Activated T-helper 1 cell treated with anti-CD3 and anti-CD28 coated beads, Interleukin-12 subunit alpha, Interleukin-12 subunit beta, Interleukin-2, Interleukin-4 antibody, amounts not matched to agents 30 ng/mL and 10 ng/mL and 1 ng/mL, durations not matched to agents 14 hours and 24 hours and 36 hours (primary cell): ENCODE measurements at places on chromosomes 6 and 20.

GRCh38 chr20:41701588-41702348, 83.6 kb upstream of the CHD6 start:
- H3K4me3 ChIP-seq = no peak overlapping the region
- no peaks in the 10 kb centered on the region for H3K36me3 ChIP-seq
- DNase-seq = no peak
- H3K27ac ChIP-seq = no peak overlapping the region
- peaks cover 2% of the 10 kb centered on the region for H3K27me3 ChIP-seq

GRCh38 chr6:142558786-142559185, 257.0 kb downstream of the ADGRG6 start:
- DNase-seq = no peak
- no peak overlapping the region for H3K27ac ChIP-seq
- H3K4me3 ChIP-seq = no peak overlapping the region
- H3K4me1 ChIP-seq = peaks cover 10% of the 10 kb centered on the region

DNA sequence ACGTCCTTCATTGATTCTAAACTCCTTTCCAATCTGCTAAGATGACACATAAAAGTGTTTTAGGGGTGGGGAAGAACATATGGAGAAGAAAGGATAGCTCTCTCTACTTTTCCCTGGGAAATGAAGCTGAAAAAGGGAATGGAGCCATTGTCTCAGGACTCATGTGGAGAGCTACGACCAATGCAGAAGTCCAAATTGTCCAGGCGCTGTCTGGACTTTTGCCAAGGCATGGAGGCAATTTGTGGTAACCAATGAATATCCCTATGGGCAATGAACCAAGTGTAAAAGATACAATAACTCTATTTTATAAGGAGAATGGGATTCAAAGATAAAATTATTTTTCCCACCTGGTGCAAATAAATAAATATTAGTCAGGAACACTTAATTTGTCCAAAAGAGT, 16.1 kb downstream of the FBXL4 start:
- no peak for DNase-seq
- H3K4me3 ChIP-seq = no peak overlapping the region

DNA sequence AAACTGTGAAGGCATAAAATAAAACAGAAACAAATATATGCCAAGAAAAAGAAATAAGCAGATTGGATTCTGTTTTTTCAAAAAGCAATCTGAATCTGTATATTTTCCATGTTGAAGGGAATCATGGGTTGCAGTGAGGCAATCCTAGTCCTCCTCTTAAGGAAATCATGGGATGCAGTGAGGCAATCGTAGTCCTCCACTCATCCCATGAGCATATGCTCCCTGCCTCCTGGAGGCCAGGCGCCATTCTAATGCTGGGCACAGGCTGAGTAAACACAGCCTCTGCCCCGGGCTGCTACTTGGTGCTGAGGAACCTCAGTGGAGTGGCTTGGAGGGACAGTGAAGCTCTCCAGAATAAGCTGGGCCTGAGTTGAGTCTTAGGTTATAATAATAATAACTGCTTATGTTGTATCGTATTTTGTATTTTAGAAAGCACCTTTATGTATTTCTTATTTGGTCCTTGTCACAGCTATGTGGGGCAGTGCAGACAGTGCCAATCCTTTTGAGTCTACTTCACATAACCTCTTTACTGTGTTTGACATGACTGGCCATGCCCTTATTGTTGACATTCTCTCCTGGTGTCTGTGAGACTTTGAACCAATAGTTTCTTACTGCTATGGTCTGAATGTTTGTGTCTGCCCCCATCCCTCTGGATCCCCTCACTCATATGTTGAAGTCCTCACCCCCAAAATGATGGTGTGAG, 56.6 kb upstream of the CITED2 start:
- H3K36me3 ChIP-seq = no peaks in the 10 kb centered on the region
- DNase-seq = no peak
- H3K27ac ChIP-seq = no peak overlapping the region
- no peak overlapping the region for H3K4me3 ChIP-seq
- no peaks in the 10 kb centered on the region for H3K4me1 ChIP-seq
- H3K27me3 ChIP-seq = peaks cover 14% of the 10 kb centered on the region

- H3K27me3 ChIP-seq = peaks cover 75% of the 10 kb centered on the region
- no peak overlapping the region for H3K27ac ChIP-seq
- DNase-seq = no peak
- peaks cover 7% of the 10 kb centered on the region for H3K4me1 ChIP-seq
These were observed 2.8 kb upstream of the CDH22 start for GRCh38 chr20:46311039-46311650.

- no peak overlapping the region for H3K4me3 ChIP-seq
- no peak for DNase-seq
- peaks cover 15% of the 10 kb centered on the region for H3K36me3 ChIP-seq
- peaks cover 4% of the 10 kb centered on the region for H3K27me3 ChIP-seq
These were observed 91.9 kb downstream of the TNFAIP3 start for GRCh38 chr6:137958811-137959565.

DNA sequence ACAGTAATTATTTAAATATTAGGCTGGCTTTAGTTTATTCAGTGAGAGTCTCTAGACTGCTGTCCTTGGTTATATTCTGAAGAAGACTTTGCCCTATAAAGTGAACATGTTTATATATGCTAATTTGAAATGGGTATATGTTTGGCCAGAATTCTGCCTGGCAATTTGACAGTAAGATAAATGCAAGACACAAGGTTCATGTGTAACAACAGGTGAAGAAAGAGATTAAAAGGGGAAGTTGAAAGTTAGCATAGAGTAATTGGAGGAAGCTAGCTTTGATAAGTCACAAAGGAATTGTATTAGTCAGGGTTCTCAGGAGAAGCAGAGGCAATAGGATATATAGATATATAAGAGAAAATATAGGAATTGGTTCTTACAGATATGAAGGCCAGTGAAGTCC, 191.4 kb downstream of the CENPW start:
- no peaks in the 10 kb centered on the region for H3K4me1 ChIP-seq
- peaks cover 4% of the 10 kb centered on the region for H3K27me3 ChIP-seq
- H3K4me3 ChIP-seq = no peak overlapping the region
- H3K27ac ChIP-seq = no peak overlapping the region
- no peaks in the 10 kb centered on the region for H3K36me3 ChIP-seq

GRCh38 chr20:32577657-32578056, 7.5 kb downstream of the NOL4L start:
- H3K36me3 ChIP-seq = no peaks in the 10 kb centered on the region
- H3K4me3 ChIP-seq = no peak overlapping the region
- H3K4me1 ChIP-seq = peaks cover 23% of the 10 kb centered on the region
- H3K27ac ChIP-seq = no peak overlapping the region
- no peaks in the 10 kb centered on the region for H3K27me3 ChIP-seq

DNA sequence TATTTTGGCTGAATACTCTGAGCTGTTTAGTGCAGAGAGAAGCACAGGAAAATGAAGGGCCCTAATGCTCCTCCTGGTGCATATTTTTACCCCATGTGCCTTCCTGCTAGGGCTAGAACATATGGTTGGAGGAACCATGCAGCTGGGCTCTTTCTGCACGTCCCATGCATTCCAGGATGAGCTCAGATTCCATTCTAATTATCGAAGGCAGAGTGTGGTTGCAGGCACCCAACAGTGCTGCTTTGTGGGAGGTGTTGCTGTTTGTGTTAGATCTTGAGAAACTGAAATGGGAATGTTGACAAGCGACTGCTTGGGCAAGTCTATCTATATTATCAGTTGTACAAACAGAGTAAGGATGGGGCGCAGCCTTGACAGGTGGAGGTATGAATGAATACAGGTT, 419.5 kb downstream of the DHX35 start:
- no peaks in the 10 kb centered on the region for H3K27me3 ChIP-seq
- DNase-seq = no peak
- no peak overlapping the region for H3K4me3 ChIP-seq
- no peaks in the 10 kb centered on the region for H3K4me1 ChIP-seq
- H3K36me3 ChIP-seq = no peaks in the 10 kb centered on the region

DNA sequence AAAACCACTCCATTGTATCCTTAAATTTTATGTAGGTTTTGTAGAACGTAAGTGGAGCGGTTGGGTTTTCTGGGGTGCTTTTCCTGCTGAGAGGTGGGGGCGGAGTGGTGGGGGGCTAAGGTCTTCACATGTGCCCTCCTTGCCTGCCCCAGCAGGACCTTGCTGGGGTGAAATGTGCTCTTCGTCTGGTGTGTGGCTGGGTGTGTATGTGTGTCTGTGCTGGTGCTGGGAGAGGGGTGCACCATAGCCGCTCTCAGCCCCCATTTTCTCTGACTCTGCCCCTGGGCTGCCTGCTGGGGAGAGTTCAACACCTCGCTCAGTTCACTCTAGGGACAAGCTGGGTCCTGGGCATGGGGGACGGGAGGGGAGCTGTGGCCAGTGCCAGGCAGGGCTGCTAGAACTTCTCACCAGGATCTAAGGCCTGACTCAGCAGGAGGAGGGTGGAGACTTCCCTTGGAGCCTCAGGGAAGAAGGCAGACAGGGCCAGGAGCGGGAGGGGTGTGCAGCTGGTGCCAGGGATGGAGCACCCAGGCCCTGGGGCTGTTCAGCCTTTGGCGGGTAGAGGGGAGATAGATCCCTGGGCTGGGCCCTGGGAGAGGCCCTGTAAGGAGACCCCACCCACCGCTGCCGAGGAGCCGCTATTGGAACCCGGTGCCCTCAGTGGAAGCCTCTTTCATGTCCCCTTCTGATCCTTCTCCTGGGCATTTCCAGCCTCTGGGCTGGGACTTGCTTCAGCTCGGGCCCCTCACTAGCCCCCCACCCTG, 4.8 kb downstream of the SOX18 start:
- no peak overlapping the region for H3K4me3 ChIP-seq
- H3K4me1 ChIP-seq = peaks cover 32% of the 10 kb centered on the region
- H3K27ac ChIP-seq = no peak overlapping the region
- DNase-seq = no peak
- peaks cover 3% of the 10 kb centered on the region for H3K36me3 ChIP-seq

GRCh38 chr20:44412402-44413144, 57.1 kb downstream of the HNF4A start:
- no peaks in the 10 kb centered on the region for H3K4me1 ChIP-seq
- no peak for DNase-seq
- H3K27me3 ChIP-seq = peaks cover 9% of the 10 kb centered on the region

DNA sequence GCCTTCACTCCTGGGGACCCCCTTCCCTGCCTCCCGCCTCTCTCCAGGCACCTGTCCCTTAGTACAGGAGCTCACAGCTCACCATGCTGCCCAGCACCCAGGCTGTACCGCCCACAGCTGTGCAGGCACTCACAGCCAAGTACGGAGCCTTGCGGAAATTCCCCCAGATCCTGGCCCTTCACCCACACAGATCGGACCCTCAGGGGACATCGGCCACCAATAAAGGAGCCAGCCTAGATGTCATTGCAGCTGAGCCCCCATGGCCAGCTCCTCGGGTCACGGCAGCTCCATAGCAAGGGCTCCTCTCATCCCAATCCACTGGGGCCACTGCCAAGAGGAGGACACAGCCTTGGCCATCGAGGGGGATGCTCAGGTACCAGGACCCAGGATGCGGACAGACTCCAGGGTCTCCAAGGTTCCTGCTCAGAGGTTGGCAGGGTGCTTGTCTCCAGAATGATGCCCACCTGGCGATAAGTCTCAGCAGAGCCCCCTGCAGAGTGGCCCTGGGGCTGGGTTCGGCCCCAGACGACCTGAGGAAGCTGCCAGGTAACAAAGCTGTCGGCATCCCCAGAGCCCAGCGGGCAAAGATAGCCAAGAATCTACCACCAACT, 82.3 kb downstream of the YTHDF1 start:
- no peaks in the 10 kb centered on the region for H3K36me3 ChIP-seq
- H3K4me1 ChIP-seq = no peaks in the 10 kb centered on the region

DNA sequence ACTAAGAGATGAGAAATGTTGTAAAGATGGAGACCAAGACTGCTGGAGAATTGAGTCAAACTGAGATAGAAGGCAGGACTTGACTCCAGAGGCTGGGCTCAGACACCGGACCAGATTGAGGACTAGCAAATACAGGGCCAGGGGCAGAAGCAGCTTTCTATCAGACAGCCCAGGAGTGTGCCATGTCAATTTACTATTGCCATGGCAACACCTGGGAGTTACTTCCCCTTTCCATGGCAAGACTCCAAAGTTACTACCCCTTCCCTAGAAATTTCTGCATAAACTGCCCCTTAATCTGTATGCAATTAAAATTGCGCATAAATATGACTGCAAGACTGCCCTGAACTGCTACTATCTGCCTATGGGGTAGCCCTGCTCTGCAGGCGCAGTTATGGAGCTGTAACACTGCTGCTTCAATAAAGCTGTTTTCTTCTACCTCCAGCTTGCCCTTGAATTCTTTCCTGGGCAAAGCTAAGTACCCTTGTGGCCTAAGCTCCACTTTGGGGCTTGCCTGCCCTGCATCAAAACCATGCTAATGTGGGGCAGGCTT, 90.1 kb upstream of the EDN1 start:
- no peak for DNase-seq
- H3K4me3 ChIP-seq = no peak overlapping the region
- H3K27me3 ChIP-seq = no peaks in the 10 kb centered on the region
- H3K4me1 ChIP-seq = no peaks in the 10 kb centered on the region
- no peak overlapping the region for H3K27ac ChIP-seq
- no peaks in the 10 kb centered on the region for H3K36me3 ChIP-seq

- no peak for DNase-seq
- H3K27ac ChIP-seq = peak within 1 kb of the TSS; percentile 53
- H3K27me3 ChIP-seq = no peaks in the 10 kb centered on the region
- H3K36me3 ChIP-seq = peaks cover 16% of the 10 kb centered on the region
These were observed at the start of gene SDCBP2 for GRCh38 chr20:1328680-1329330. SDCBP2 (minus strand) TSS chr20:1329139; CDS start chr20:1320416, 8,723 bp downstream.

GRCh38 chr20:50982363-50982762, 23.7 kb downstream of the MOCS3 start:
- peaks cover 16% of the 10 kb centered on the region for H3K4me1 ChIP-seq
- H3K36me3 ChIP-seq = no peaks in the 10 kb centered on the region
- H3K27ac ChIP-seq = no peak overlapping the region
- H3K4me3 ChIP-seq = no peak overlapping the region
- H3K27me3 ChIP-seq = peaks cover 15% of the 10 kb centered on the region
- DNase-seq = no peak

DNA sequence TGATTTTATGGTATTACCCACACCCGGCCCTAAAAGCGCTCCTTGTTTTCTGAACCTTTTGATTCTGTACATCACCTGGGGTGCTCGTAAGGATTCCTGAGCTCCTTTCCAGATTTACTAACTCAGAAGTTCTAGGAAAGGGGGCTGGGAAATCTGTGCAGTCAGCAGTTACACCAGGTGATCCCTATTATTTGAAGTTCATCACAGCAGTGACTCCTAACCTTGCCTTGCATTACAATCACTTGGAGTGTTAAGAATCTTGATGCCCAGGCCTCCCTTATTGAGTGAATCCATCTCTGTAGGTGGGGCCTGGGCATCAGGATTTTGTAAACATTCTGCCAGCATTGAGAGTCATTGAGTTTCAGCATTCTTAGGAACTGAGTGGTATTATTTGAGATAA, 44.7 kb downstream of the BMP6 start:
- H3K4me3 ChIP-seq = no peak overlapping the region
- no peaks in the 10 kb centered on the region for H3K36me3 ChIP-seq
- H3K27ac ChIP-seq = no peak overlapping the region
- no peak for DNase-seq
- H3K27me3 ChIP-seq = peaks cover 6% of the 10 kb centered on the region

- H3K4me1 ChIP-seq = peaks cover 18% of the 10 kb centered on the region
- peaks cover 64% of the 10 kb centered on the region for H3K27me3 ChIP-seq
- no peaks in the 10 kb centered on the region for H3K36me3 ChIP-seq
- DNase-seq = peak; percentile 12
- no peak overlapping the region for H3K27ac ChIP-seq
These were observed 7.2 kb downstream of the HLA-G start for GRCh38 chr6:29834564-29835436.
